ENCODE measurements at places on chromosomes 2 and 18. TPM values are rescaled to one million over a fixed set of nuclear protein-coding genes. Genes with fewer than 3 reads are reported as not detected.

Gene SKA1
- 14.0 TPM for total RNA-seq

Gene CD8B2
- total RNA-seq, result 0.31 TPM

Gene HS6ST1
- total RNA-seq, result 75.2 TPM

GRCh38 chr18:59917422-59917821 lies 17.6 kb downstream of the PMAIP1 start:
- no peak overlapping the region for H3K4me3 ChIP-seq
- H3K36me3 ChIP-seq, result no peaks in the 10 kb centered on the region
- peak overlapping the region; percentile 76 for H3K27ac ChIP-seq
- no peaks in the 10 kb centered on the region for H3K27me3 ChIP-seq

- H3K4me3 ChIP-seq, result no peak overlapping the region
- H3K36me3 ChIP-seq, result peaks cover 28% of the 10 kb centered on the region
- no peak for DNase-seq
- peaks cover 21% of the 10 kb centered on the region for H3K4me1 ChIP-seq
- H3K27me3 ChIP-seq, result no peaks in the 10 kb centered on the region
- H3K27ac ChIP-seq, result no peak overlapping the region
Observed at GRCh38 chr2:3446381-3446780, 66.9 kb downstream of the TRAPPC12 start.

DNA sequence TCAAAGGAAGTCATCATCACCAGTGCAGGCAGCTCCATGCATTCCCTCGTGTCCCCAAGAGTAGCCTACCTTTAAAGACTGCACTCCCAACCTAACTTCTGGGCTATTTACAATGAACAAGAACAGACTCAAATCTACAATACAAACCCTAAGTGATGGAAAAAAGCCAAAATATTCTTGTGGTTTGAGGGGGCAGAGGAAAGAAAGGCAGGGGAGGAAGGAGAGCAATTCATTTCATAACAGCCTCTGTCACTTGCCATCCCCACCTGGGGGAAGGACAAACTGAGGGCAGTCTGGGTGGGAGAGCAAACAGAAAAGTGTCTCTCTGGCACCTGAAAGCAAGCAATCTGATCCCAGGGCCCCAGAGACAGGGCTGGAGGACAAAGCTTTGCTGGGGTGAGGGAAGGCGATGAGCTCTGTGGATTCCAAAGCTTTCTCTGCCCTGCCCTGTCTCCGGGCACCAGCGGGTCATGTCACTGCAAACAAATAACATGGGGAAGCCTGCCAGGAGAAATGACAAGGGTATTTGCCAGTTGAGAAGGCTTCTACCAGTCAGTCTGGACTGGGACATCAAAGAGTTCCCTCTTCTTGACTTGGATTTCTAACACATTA lies 528.0 kb upstream of the TNP1 start:
- peaks cover 7% of the 10 kb centered on the region for H3K36me3 ChIP-seq
- peaks cover 5% of the 10 kb centered on the region for H3K4me1 ChIP-seq
- no peak for DNase-seq
- H3K4me3 ChIP-seq, result no peak overlapping the region
- H3K27me3 ChIP-seq, result peaks cover 19% of the 10 kb centered on the region

- H3K4me1 ChIP-seq, result peaks cover 37% of the 10 kb centered on the region
- peak overlapping the region; percentile 65 for H3K4me3 ChIP-seq
- peaks cover 20% of the 10 kb centered on the region for H3K27me3 ChIP-seq
- peak overlapping the region; percentile 49 for H3K27ac ChIP-seq
Observed at GRCh38 chr2:207227062-207227748, 61.5 kb upstream of the KLF7 start.

GRCh38 chr2:109347626-109348025 lies 218.6 kb downstream of the SH3RF3 start:
- no peak for DNase-seq
- no peak overlapping the region for H3K27ac ChIP-seq
- H3K4me3 ChIP-seq, result no peak overlapping the region
- H3K4me1 ChIP-seq, result peaks cover 37% of the 10 kb centered on the region

- no peak overlapping the region for H3K27ac ChIP-seq
- no peak for DNase-seq
- no peaks in the 10 kb centered on the region for H3K27me3 ChIP-seq
- H3K4me1 ChIP-seq, result no peaks in the 10 kb centered on the region
Observed at GRCh38 chr2:96568094-96568493, 31.5 kb downstream of the ARID5A start.

DNA sequence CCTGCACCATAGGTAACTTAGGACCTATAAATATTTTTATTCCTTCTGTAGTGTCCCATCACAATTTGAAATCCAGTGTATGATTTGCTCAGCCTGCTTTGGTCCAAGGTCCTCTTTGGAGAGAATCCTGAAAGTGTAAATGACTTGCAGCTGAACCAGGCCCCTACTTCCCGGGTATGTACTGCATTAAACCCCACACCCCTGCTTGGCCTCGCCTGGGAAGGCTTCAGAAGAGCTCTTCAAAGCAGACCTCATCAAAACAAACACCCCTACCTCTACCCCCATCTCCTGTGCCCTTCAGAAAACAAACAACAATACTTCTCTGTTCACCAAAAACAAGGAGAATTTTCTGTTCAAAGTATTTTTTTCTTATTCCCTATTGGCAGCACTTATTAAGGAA lies 9.5 kb upstream of the SPTBN1 start:
- no peaks in the 10 kb centered on the region for H3K27me3 ChIP-seq
- DNase-seq, result no peak

GRCh38 chr2:169649278-169649677 lies 44.9 kb downstream of the CFAP210 start:
- DNase-seq, result no peak
- H3K4me3 ChIP-seq, result no peak overlapping the region
- no peaks in the 10 kb centered on the region for H3K36me3 ChIP-seq
- peaks cover 3% of the 10 kb centered on the region for H3K27me3 ChIP-seq
- H3K4me1 ChIP-seq, result no peaks in the 10 kb centered on the region
